Hepatocyte (in vitro differentiated cells): ENCODE measurements at places on chromosomes 5 and 9. TPM values are rescaled to one million over a fixed set of nuclear protein-coding genes. Genes with fewer than 3 reads are reported as not detected.

Gene NNT
- 49.9 and 55.3 TPM in 2 replicates for polyA plus RNA-seq

Gene DRD1
- polyA plus RNA-seq = 0.25 and 0.33 TPM in 2 replicates

Gene ZCCHC9
- polyA plus RNA-seq = 22.8 and 28.2 TPM in 2 replicates

Gene MACIR
- polyA plus RNA-seq = 16.0 and 16.5 TPM in 2 replicates
